Stimulated activated CD8-positive, alpha-beta memory T cell treated with anti-CD3 and anti-CD28 coated beads, Interleukin-7, amount 100 ng/mL, for 4 hours (primary cell): ENCODE measurements at places on chromosomes 7 and 10.

GRCh38 chr7:105776986-105777910, 99.2 kb downstream of the ATXN7L1 start:
- no peak for DNase-seq

DNA sequence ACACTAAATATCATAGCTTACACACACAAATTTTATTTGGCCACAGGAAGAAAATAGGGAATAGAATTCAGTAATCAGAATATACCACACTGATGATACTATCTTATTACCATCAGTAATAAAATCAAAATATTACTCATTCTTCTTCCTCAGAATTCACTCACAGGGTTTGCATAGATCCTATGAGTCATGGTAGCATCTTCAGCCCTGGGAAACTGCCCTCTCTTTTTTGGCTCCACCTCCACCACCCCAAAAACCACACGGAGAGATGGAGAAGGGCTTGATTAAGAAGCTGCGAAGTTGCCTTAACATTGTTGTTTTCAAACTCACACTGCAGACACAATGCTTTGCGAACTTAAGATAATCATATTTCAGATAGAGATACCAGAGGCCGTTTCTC, 154.1 kb upstream of the AHR start:
- DNase-seq, result peak; percentile 57

- no peak for DNase-seq
Measured at GRCh38 chr7:26439521-26440232, 148.0 kb downstream of the SNX10 start.

- no peak for DNase-seq
Measured at GRCh38 chr7:35261476-35262285, 7.8 kb upstream of the TBX20 start.

DNA sequence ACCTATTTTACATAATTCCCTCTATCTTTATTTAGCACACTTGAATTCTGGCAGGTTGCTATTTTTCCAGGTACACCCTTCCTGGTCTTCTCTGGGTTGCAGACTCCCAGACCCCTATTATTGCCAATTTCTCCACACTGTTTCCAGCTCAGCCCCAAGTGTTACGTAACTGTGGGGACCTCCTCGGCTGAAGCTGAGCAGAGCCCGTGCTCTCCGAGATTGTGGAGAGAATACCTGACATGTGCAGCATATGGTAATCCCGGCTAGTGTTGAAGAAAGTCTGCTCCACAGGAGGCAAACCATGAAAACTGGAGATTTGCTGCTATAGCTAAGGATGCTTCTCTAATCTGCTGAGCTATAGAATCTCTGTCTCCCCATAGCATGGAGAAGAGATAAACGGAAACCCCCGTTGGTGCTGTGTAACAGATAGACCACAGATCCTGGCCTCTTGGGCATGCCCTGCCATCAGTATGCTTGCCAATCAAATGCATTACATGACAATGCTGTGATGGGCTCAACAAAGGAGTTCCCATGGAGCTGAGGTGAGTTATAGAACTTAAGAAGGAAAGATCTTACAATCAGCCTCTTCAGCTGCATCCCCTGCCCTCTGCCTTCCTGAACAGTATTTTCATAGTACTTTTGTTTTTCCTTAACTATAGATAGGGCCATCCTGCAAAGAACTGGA, 144.6 kb upstream of the AOAH start:
- no peak for DNase-seq

GRCh38 chr10:91434041-91434440, 23.9 kb downstream of the HECTD2 start:
- DNase-seq, result no peak

DNA sequence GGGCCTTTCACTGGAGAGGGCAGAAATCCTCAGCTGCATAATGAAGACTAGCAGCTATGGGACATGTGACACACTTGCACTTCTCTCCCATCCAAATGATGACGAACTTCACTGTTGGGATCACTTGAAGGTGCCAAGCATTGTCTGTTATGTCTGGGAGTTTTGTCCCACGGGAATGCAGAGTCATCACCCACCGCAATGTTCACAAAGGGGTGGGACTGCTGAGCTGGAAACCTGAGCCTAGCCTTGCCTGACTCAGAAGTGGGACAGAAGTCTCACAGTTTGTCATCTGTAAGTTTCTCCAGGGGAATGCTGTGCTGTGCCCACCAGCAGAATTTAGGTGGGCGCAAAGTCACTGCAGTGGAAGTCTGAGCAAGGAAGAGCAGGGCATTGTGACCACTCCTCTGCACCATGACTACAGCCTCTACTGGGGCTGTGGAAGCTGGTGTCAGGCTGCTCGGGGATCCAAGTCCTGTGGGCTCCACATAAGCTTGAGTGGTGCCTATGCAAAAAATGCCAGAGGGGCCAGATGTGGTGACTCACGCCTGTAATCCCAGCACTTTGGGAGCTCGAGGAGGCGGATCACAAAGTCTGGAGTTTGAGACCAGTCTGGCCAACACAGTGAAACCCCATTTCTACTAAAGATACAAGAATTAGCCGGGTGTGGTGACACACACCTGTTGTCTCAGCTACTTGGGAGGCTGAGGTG, 472.0 kb upstream of the CNTNAP2 start:
- DNase-seq, result no peak

- no peak for DNase-seq
Measured at GRCh38 chr10:26781797-26782196, 79.0 kb downstream of the ABI1 start.

- DNase-seq, result no peak
Measured at GRCh38 chr10:11626071-11626470, 14.6 kb upstream of the USP6NL start.

DNA sequence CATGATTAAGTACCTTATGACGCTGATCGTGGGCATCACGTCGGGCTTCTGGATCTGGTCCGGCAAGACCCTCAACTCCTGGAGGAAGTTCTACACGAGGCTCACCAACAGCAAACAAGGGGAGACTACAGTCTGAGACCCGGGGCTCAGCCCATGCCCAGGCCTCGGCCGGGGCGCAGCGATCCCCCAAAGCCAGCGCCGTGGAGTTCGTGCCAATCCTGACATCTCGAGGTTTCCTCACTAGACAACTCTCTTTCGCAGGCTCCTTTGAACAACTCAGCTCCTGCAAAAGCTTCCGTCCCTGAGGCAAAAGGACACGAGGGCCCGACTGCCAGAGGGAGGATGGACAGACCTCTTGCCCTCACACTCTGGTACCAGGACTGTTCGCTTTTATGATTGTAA, 2.5 kb downstream of the FZD1 start:
- DNase-seq, result no peak

DNA sequence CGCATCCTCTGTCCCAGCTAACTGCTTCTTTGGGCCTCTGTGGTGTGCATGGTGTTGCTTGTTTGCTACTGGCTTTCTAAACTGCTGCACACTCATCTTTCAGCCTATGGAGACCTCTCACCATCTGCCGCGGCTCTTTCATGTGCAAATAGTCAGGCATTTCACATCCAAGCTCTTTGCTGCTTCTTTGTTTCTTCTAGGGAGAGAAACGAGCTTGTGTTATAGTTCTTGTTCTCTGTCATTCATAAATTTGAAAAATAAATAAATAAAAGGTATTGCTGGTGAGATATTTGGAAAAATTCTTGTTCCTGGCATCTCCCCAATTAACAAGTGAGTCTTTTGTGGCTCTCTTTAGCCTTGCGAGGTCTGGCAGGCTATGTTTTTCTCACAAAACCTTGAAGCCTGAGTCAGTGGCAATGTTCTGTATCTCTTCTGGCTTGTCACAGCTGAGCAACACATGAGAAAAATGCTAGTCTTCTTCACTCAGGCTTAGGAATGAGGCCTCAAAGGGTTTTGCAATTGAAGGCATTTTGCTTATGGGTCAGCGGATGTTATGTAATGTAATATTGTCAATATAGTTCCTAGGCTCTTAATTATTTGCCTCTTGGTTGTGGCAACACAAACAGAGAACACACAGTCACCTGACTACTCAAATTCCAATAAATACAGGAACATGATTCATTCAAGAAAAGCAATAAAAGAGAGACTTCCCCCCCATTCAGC, 274.0 kb downstream of the FRMD4A start:
- DNase-seq, result no peak

GRCh38 chr7:2800931-2801688, 43.0 kb downstream of the GNA12 start:
- DNase-seq, result no peak

GRCh38 chr7:110017405-110017804, 1073.5 kb upstream of the LRRN3 start:
- DNase-seq, result no peak

DNA sequence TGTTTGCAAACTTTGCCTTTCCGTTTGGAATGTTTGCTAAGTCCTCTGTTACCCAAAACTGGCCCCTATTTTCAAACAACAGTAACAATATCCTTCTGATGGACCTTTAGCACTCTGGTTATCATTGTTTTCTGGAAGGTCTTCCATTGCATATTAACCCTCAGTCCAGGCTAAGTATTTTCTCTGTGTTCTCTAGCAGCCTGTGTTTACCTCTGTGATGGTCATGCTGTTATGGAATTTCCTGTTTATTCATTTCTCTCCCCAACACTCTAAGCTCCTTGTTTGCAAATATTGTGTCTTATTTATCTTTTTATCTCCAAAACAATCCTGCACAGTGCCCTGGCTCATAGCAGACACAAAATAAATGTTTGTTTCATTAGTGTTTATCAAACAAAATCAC, 560.3 kb downstream of the ATRNL1 start:
- DNase-seq, result no peak

DNA sequence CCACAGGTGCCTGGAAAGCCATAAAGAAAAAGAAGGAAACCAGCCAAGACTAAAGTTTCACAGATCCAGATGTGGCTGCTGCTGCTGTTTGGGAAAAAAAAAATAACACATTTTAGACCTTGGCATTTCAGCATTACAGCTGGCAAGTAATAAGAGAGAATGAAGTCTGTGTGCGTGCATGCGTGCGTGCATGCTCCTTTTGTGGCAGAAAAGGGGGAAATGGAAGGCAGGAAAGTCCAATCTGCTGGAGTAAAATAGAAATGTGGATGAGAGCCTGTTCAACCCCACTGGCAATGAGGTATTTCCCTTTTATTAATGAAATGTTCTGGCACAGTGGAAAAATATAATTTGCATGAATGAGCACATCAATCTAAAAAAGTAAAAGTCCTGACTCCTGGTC, 137.0 kb upstream of the SEMA3A start:
- no peak for DNase-seq

GRCh38 chr7:11155883-11156282, 182.2 kb downstream of the PHF14 start:
- DNase-seq, result no peak

GRCh38 chr7:30244340-30244739, 40.1 kb upstream of the ZNRF2 start:
- no peak for DNase-seq

GRCh38 chr10:123743441-123744223, 77.5 kb downstream of the GPR26 start:
- DNase-seq, result no peak

DNA sequence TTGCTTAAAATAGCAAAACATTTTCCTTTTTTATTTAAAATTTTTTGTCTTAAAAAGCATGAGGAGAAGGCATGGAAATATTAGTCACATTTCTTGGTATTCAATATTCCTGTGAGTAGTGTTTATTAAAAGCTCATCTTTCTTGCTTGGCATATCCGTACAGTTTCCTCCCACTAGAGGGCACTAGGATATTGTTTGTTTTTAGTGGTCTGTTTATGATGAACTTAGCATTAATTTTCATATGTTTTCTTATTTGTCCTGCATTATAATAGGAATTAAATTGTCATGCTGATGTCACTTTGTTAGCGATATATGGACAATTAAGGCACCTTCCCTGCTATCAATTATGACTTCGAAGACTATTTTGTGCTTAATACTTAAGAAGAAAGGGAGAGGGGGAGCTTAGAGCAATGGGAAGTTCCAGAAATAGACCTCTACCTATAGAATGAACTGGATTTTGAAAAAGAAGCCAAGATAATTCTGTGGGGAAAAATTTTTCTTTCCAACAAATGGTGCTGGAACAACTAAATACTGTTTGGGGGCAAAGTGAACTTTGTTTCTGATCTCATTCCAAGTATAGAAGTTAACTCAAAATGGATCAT, 91.0 kb upstream of the STRIP2 start:
- DNase-seq, result no peak

- no peak for DNase-seq
Measured at GRCh38 chr7:148584154-148584827, 6.3 kb upstream of the C7orf33 start.

GRCh38 chr10:21529032-21529910, 3.8 kb upstream of the SKIDA1 start:
- no peak for DNase-seq

GRCh38 chr10:110006358-110007160, 1.2 kb upstream of the ADD3 start:
- DNase-seq, result peak; percentile 5

GRCh38 chr10:90741926-90742565, 115.8 kb downstream of the HTR7 start:
- DNase-seq, result no peak

DNA sequence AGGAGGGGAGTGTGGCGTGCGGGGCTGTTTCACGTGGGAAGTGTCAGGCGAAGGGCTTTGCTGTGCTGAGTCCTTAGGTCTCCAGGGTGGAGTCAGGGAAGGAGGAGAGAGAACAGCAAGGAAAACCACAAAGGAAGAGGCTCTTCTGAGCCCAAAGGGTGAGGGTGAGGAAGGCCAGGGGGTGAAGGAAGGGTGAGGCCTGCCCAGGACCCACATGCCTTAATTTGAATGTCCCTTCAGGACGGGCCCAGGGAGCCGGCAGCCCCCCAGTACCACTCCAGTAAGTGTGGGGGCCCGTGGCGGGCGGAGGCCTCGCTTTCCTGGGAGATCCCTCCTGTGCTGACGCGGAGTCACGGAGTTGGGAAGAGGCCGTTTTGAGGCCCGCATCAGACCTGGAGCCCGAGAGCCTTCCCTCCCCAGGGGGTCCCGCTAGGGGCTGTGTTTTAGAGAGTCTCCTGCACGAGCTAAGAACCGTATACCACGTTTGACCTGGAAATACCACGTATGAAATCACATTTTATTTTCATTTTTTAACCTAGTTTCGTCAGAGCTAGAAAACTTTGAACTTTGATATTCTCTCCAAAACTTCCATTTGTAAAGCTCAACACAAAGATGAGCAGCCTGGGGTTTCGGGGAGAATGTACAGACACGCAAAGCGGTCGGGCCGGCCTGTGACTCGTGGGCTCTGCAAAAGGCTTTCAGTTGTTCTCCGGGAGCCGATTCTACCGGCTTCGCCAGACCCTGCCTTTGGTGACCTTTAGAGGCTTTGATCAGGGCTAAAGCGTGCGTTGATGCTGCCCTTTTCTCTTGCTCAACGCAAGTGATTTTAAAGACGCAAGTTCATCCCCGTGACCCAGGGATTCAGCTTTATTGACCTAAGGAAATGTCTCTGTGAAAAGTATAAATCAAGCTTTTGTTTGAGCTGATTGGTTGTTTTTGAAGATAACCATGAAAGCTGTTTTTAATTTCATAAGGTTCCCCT, 23.6 kb upstream of the TTYH3 start:
- no peak for DNase-seq

GRCh38 chr7:23373151-23374004, 74.2 kb downstream of the MALSU1 start:
- peak; percentile 30 for DNase-seq

DNA sequence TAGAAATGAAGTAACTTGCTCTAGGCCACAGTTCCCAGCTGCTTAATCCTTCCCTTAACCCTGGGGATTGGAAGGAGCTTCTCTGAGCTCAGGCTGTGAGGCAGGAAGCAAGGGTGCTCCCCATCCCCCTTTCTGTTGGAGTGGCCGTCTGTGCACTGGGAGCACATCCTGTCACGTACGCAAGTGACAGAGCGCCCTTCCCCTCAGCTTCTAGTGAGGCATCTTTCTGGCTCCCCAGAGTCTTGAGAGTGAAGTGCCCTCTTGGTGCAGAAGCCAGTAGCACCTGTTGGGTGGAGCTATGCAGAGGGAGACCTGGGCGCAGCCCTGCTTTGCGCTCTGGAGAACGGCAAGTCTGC, 47.8 kb downstream of the SHH start:
- DNase-seq, result no peak

- DNase-seq, result no peak
Measured at GRCh38 chr7:16851829-16852228, 30.0 kb downstream of the AGR3 start.
